ENCODE measurements at places on chromosomes 4 and X. TPM values are rescaled to one million over a fixed set of nuclear protein-coding genes. Genes with fewer than 3 reads are reported as not detected.

DNA sequence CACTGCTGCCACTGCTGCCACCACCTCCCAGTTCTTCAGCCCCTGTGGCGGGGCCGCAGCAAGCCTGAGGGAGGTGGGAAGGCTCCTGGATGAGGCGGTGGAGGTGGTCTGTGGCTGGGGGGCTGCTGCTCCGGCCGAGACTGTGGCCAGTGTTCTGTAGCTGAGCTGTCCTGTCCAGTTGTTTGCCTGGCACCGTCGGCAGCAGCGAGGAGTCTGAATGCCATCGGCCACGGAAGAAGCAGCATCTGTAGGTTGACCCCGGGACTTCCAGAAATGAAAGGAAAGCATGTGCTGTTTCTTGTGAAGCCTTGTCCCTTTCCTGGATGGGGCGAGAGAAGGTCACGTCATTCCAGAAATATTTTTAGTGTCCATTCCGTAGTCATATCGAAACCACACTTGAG lies 3.3 kb downstream of the C4orf54 start:
- DNase-seq: no peak

- no peak for DNase-seq
Observed at GRCh38 chr4:7725951-7726350, 213.7 kb downstream of the AFAP1 start.

GRCh38 chr4:7503559-7504249 lies 69.0 kb upstream of the PSAPL1 start:
- DNase-seq: no peak

- DNase-seq: no peak
Observed at GRCh38 chr4:138086611-138087041, 155.5 kb downstream of the SLC7A11 start.

DNA sequence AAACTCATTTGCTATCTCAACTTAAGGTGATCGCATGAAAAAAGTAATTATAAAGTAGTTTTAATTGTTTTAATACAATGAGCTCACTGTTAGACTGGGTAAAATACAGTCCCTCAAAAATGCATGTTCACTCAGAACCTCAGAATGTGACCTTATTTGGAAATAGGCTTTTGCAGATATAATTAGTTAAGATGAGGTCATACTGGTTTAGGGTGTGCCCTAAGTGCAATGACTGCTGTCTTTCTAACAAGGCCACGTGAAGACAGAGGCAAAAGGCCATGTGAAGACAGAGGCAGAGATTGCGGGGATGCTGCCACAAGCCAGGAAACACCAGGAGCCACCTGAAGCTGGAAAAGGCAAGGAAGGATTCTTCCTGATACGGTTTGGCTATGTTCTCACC lies 262.1 kb downstream of the NKX6-1 start:
- DNase-seq: no peak

- no peak for DNase-seq
Observed at GRCh38 chr4:2935762-2936743, 27.2 kb downstream of the NOP14 start.

DNA sequence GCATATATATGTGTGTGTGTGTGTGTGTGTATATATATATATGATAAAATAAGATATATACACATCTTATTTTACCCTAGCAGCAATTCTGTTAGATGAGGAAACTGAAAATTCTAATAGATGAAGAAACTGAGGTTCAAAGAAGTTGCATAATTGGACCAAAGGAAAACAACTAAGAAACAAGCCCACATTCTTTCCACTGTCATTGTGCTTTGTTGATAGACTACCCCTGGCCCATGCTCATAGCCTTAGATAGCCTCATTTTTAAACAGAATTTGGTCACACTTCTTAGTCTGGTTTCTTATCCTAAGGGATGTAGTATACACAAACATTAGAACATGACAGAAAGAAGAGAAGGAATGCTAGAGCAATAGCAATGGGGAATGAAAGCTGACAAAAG lies 138.8 kb downstream of the NDST3 start:
- no peak for DNase-seq

GRCh38 chrX:136630881-136631280 lies 17.1 kb upstream of the CD40LG start:
- no peak for DNase-seq

- DNase-seq: no peak
Observed at GRCh38 chrX:96713303-96713702, 28.7 kb downstream of the DIAPH2 start.

GRCh38 chr4:1285790-1286553 lies 3.7 kb upstream of the MAEA start:
- DNase-seq: no peak

DNA sequence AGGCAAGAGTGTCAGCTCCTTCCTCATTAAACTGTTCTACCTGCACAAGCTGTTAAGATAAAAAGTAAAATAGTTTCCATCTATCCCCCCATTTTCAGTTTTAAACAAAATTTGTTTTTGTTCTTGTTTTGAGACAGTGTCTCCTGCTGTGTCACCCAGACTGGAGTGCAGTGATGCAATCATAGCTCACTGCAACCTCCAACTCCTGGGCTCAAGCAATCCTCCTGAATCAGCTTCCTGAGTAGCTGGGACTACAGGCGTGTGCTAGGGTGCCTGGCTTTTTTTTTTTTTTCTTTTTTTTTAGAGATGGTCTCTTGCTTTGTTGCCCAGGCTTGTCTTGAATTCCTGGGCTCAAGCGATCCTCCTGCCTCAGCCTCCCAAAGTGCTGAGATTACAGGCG lies 105.4 kb downstream of the HS6ST2 start:
- no peak for DNase-seq

- DNase-seq: no peak
Observed at GRCh38 chrX:21870494-21870893, 14.7 kb downstream of the YY2 start.

DNA sequence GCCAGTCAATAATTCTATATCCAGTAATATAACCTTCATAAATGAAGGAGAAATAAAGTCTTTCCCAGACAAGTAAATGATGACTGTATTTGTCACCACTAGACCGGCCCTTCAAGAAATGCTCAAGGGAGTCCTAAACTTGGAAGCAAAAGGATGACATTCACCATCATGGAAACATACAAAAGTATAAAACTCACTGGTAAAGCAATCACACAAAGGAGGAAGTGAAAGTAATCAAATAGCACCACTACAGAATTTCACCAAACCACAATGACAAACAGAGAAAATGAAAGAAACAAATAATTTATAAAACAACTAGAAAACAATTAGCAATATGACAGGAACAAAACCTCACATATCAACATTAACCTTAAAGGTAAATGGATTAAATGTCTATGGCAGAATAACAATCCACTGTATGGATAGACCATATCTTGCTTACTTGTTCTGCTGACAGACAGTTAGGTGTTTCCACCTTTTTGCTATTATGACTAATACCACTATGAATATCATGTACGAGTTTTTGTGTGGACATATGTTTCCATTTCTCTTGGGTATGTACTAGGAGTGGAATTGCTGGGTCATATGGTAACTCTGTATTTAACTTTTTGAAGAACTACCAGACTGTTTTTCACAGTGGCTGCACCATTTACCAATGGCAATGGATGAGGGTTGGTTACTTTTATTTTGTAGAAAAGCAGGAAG lies 44.9 kb downstream of the NAT8L start:
- no peak for DNase-seq

DNA sequence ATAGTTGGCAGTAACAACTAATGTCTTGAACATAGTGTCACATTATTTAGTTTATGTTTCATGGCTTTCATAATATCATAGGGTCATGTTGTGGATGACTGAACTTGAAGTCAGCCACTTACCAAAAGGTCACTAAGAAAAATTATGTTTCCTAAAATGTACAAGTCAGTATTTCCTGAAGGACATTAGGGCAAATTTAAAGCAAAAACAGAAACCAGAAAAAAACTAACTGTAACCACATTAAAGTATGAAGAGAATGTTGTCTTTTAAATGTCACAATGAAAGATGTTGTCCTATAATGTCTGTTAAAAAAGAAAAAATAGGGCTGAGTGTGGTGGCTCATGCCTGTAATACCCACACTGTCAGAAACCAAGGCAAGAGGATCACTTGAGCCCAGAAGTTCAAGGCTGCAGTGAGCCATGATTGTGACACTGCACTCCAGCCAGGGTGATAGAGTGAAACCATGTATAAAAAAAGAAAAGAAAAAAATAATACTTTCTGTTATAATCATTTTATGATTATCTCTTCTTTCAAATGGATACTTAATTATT lies 55.8 kb downstream of the HHIP start:
- DNase-seq: no peak

Gene USP17L26
- polyA plus RNA-seq: not detected

Gene TCP11X1
- polyA plus RNA-seq: not detected

Gene STATH
- not detected for polyA plus RNA-seq

Gene TLR10
- polyA plus RNA-seq: not detected

Gene MAMLD1
- polyA plus RNA-seq: 5.3 TPM

Gene UVSSA
- 4.9 TPM for polyA plus RNA-seq

Gene CCNG2
- 28.9 TPM for polyA plus RNA-seq

Gene GYPB
- not detected for polyA plus RNA-seq

Gene CXCL11
- polyA plus RNA-seq: 0.09 TPM

Data from AG04450 (cell line).